Pancreas (tissue), 10 donors: ENCODE measurements at places on chromosomes 4 and X.

- no peak for DNase-seq
Observed at GRCh38 chrX:5958523-5958922, 270.1 kb downstream of the NLGN4X start.

DNA sequence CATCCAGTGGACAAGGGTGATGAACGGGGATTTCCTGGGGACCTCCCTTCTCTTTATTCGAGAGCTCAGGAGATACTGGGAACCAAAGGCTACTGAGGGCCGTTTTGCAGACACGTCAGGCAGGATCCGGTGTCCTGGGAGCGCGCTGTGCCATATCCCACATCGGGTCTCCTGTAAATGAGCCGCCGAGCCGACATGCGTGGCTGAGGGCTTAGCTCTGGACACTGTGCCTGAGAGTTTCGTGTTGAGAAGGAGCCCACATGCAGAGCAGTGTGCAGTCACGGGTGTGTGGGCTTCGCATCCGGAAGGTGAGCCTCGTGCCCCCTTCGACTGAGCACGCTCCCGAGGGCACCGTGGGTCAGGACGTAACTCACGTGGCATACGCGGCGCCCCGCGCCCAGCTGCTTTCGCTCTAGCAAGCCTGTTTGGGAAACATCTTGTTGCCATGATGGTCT lies 28.5 kb upstream of the HGFAC start:
- DNase-seq, result no peak

GRCh38 chr4:121773883-121774282 lies 8.9 kb upstream of the SMIM43 start:
- DNase-seq, result no peak

DNA sequence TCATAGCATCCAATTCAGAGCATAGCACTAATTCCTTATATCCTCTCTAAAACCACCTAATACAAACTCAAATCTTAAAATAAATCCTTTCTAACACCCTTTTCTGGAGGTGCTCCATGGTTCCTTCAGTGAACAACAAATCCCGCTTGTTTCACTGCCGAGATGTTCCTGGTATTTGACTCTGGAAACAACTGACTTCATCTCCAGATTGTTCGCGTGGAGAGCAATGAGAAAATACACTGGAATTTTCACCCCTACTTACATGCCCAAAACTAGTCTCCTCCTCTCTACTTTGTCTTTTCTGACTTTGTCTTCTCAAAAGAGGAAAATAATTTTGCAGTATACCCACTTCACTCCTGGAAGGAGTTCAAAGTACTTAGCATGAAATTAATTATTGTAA lies 129.0 kb downstream of the PLS3 start:
- no peak for DNase-seq

DNA sequence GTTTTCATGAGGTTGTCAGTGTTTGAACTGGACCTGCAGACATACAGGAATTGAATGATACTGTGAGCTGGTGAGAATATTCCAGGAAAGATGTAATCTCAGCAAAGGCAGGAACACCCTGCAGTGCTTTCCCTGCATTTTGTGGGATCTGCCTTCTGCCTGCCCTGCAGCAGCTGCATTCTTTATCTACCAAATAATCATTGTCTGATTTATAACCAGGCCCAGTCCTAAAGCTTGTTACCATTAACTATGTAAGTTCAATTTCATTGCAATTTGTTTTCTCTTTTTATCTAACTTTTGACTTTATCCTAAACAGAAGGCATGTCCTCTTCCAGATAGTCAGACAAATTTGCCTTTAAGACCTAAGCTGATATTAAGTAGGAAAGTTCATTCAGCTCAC lies 99.8 kb upstream of the NOCT start:
- no peak for DNase-seq

DNA sequence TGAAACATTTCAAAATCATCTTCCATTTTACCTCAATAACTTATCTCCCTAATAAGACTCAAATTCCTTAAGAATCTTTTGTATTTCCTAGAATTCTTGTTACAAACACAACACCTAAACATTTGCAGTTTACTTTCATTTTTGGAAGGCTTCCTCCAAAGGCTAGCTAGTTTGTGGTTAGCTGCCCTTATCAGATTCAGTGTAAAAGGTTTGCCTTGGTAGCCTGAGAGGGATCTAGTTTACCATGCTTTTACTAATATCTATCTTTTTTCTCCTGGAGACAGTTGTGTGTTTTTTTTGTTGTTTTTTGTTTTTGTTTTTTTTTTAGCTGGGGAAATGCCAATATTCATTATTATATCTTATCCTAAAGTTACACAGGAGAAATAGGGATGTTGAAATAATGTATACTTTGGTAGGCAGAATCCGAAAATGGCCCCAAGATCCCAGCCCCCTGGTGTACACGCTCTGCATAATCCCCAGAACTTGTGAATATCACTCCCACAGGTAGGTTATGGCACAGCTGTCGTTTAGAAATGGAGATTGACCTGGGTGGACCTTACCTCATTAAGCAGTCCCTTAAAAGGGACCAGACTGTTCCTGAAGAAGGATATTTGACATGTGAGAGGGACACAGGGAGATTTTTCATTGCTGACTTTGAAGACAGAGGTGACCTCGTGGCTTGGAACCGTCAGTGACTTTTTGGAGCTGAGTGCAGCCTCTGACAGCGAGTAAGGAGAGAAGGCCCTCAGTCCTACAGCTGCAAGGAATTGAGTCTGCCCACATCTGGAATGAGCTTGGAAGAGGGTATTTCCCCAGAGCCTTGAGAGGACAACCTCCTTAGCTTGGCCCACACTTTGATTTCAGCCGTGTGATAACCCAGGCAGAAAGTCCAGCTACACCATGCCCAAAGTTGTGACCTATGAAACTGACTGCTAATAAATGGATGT lies 33.4 kb downstream of the SEPTIN11 start:
- no peak for DNase-seq

DNA sequence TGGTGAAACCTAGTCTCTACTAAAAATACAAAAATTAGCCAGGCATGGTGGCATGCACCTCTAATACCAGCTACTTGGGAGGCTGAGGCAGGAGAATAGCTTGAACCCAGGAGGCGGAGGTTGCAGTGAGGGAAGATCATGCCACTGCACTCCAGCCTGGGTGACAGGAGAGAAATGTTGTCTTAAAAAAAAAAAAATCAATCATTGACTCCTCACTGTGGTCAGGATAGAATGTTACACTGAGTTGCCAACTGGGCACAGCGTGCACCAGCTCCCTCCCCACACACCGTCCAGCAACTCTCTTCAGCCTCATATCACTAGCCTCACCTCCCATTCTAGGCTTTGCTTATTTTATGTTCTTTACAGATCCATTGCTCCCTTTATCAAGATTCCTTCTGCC lies 79.5 kb downstream of the CHRNA9 start:
- DNase-seq, result no peak

GRCh38 chrX:135477576-135477975 lies 42.9 kb upstream of the INTS6L start:
- DNase-seq, result peak; percentile 81

DNA sequence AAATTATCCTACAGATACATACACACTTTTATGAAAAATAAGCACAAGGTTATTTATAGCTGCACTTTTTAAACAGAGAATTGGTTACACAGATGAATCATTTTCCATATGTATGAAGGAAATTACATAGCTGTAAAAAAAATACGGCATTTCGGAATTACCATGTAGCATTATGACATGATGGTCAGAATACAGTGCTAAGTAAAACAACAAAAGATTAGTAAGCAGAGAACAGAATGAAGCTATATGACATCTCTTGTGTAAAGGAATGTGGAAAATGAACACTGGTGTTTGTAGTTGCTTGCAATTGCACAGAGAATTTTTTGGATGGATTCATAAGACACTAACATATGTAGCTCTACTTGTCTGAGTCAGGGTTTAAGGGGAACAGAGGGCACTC lies 1222.0 kb upstream of the PRKX start:
- no peak for DNase-seq

DNA sequence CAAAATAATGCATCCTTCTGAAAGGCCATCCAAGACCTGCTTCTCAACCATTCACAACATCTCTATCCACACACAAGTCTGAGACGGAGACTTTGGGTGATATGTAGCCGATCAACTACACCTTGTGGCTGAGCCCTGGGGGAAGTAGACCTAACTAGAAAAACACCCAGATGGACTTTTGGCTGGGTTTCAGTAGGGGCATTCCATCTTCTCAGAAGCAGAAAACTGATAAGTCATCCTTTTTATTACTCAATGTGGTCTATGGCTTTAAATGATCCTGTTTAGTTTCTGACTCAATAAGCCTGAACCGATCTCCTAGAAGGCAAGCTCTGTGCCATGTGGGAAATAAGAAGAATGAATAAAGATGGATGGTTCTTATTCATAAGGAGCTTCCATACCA lies 82.5 kb upstream of the AFF2 start:
- no peak for DNase-seq

- no peak for DNase-seq
Observed at GRCh38 chrX:49876750-49877149, 2.5 kb upstream of the USP27X start.

DNA sequence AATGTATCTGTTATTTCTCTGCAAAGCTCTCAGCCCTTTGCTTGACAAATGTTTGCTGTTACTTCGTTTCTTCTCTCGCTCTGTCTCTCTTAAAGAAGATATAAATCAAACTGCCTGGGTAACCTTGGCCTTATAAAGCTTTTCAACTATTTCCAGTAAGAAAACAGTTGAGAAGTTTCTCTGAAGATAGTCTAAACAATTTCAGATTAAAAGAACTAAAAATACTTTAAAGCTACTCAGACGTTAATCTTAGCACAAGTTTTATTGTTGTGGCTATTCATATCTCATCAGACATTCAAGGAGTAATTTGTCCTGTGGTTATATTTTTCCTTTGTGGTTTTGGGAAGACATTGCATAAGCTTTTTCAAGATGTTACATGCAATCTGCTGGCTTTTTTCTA lies 22.6 kb downstream of the HOPX start:
- no peak for DNase-seq

- DNase-seq, result no peak
Observed at GRCh38 chrX:154855256-154855655, 20.8 kb upstream of the SMIM9 start.

DNA sequence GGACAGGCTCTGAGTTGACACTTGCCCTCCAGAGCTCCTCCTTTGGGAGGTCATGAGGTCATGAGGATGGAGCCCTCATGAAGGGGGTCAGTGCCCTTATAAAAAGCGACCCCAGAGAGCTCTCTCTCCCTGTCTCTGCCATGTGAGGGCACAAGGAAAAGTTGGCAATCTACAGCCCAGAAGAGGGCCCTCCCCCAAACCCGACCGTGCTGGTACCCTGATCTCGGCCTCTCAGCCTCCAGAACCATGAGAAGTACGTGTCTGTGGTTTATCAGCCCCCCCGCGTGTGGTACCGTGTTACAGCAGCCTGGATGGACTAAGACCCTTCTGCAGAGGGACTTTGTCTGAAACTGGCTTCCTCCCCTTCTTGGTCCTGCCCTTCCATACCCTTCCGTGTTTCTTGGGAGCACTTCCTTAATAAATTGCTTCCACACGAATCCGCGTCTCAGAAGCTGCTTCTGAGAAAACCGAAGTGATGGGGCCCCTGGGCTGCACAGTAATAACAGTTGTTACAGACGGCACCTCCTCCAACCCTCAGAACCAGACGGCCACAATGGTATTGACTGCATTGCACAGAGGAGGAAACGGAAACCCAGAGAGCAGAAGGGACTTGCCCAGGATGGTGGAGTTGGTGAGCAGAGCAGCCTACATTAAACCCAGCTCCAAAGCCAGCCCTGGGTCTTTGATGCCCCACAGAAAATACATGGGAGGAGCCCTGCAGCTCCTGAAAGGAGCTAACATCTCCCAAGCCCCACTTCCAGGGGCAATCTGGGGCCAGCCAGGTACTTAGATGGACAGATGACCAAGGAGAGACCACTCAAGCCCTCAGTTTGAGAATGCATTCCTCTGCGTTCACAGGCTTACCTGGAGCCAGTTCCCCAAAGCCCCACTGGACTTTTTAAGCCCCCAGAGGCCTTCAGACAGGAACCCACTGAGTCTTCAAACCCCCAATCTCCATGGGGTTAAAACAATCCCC lies 242.7 kb downstream of the BCOR start:
- no peak for DNase-seq

DNA sequence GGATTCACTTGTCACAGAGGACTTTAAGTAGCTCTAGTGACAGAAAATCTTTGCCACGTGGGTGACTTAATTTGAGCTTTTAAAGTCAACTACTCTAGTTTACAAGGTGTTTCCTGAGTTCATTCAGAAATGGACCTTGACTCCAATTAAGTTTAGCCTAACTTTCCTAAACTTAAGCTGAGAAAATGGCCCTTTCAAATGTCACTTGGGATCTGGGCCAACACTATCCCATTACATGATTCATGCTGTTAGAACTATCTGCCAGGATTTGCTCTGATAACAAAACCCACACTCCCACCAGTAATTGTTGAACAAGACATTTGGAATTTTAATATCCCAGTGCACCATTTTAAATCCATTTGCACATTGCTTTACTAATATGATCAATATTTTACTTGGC lies 40.8 kb downstream of the C4orf46 start:
- DNase-seq, result no peak

- DNase-seq, result no peak
Observed at GRCh38 chrX:107360788-107361360, 88.6 kb upstream of the FRMPD3 start.

DNA sequence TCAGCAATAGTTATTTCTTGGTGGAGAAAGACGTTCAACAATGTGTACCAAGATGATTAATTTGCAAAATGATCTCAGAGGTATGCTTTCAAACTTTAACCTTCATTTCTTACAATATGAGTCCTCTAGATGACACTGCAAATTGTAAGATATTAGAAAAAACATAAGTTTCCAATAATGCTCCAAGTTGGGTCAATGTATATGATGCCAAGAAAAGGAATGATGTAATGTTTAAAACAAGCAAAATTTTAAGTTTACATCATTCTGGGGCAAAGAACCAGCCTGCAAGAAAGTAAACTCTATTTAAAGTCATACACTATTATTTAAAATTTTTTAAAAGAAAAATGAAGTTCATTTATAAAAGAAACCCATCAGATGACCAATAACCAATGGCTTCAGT lies 56.1 kb downstream of the PRSS12 start:
- DNase-seq, result no peak

DNA sequence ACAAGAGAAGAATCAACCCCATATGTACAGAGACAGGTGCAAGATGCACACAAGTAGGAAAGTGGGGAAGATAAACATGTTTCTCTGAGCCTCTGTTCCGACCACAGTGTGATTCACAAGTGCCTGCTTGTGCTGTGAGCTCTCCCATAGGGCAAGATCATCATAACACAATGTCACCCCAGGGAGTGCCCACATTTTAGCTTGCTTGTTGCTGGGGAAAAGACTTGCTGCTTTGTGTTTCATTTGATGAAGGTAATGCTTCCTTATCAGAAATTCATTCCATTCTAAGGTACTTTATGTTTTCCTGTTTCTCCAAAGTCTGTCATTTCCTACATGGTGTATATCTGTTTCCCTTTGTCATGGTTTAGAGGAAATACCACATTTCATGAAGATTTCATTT lies 304.5 kb upstream of the DIPK2B start:
- no peak for DNase-seq

- no peak for DNase-seq
Observed at GRCh38 chrX:100315566-100315965, 94.5 kb downstream of the PCDH19 start.

GRCh38 chr4:136307765-136308164 lies 1224.5 kb downstream of the PCDH18 start:
- no peak for DNase-seq
